ENCODE measurements at places on chromosomes 12 and 14.
A peak's percentile ranks its signal among the peaks of the same experiment; 100 is the strongest.

DNA sequence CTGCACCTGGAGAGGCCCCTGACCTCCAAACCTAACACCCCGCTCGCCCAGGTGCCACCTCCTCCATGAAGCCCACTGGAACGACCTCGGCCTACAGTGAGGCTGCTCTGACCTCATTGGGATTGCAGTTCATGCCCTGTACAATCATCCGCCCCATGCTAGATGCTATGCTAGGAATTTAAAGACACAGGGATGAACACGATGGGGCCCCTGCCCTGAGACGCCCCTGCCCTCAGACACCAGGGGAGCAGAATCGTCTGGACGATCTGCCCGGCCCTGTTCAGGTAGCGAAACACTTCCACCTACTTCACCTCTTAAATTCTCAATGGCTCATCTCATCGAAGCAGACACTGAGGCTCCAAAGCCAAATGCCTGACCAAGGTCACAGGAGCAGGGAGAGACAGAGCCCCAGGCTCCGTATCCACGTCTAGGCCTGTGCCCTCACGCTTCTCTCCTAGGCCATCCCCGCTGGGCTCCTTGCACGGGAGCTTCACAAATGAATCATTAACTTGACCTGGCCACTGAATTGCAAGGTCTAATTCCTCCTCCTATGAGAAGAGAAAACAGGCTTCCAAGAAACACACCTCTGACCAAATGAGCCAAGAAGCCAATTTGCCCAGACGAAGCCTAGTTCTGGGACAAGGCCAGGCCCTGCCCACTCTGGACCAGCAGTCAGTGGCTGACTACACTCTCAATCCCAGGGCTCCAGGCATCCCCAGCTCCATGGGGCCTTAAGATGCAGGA lies 35.2 kb downstream of the SCARB1 start:
- DNase-seq: no peak

- no peak for DNase-seq
Observed at GRCh38 chr14:67892466-67893100, 73.0 kb downstream of the RAD51B start.

DNA sequence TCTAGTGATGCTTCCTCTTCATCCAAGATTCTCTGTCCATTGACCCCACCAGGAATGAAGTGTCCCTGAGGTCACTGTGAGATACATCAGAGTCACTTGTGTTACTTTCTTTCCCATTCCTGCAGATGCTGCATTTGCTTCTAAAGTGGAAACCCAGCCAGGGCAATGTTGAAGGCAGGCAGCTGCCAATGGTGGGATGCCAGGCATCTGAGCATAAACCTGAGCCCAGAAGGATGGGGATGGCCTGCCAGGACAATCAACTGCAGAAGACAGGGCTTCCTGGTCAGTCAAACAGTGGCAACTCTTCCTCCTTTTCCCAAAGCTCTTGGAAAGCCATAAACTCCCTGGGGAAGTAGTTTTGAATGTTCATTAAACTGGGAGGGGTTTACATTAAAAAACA lies 178.0 kb upstream of the TMEM132C start:
- DNase-seq: no peak

DNA sequence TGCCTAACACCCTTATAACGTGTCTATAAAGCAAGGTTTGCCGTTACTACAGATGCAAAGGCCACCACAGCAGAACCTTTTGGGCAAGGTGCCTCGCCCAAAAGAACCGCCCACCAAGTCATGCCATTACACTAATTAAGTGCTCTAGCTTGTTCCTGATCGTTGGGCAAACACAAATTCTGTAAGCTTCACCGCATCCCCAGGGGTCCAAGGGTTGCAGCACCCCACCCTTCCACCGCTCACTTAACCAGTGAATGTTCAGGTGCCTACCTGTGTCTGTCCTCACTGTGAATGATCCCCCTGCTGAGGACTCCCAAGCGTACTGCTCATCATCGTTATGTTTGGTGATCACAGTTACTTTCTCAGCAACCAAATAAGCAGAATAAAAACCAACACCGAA lies 1.4 kb downstream of the HSP90AA1 start:
- DNase-seq: no peak

DNA sequence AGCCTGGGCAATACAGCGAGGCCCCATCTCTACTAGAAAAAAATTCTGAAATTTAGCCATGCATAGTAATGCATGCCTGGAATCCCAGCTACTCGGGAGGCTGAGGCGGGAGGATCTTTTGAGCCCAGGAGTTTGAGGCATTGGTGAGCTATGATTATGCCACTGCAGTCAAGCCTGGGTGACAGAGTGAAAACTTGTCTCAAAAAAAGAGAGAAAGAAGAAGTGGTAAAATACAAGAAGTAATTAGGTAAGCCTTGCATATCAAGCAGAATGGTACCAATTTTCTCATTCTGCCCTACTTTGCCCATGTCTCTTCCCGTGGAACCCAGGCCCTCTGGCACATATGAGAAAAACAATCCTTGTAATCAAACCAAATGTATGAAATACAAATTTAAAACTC lies 70.7 kb downstream of the SUSD6 start:
- no peak for DNase-seq

GRCh38 chr14:31051511-31051910 lies 25.3 kb upstream of the STRN3 start:
- DNase-seq: no peak

GRCh38 chr14:88256997-88257950 lies 65.8 kb downstream of the KCNK10 start:
- peak; percentile 22 for DNase-seq

DNA sequence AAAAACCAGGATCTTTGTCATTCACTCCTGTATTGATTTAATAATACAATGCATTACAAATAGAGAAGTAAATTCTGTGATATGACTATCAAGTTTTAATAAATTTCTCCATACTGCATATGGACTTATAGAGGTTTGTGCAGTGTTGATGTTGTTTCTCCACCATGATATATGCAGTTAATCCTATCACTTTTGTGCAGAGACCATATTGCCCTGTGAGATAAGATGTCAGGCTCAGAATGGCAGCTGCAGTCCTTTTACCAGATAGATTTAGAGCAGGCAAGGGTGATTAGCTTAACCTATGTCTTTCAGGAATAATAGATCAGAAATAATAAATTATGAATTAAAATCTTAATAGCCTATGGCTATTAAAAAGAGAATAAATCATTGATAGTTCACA lies 38.6 kb upstream of the KCNJ8 start:
- DNase-seq: no peak

DNA sequence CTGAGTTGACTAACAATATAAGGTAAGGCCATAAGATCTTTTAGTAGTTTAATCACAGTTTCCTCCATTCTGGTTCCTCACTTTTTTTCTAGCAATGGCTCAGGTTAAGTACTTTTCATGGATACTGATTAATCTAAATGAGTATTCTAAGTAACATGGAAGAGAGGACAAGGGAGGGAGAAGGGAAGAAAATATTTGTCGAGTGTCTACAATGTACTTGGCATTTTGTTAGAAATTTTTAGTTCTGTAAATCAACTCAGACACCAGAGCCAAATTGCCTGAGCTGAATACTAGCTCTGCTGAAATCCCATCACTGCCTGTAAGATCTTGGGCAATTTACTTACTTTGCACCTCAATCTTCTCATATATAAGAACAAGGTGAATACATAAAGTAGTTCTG lies 20.2 kb downstream of the RERG start:
- DNase-seq: no peak

- no peak for DNase-seq
Observed at GRCh38 chr14:63155511-63156185, 48.6 kb upstream of the RHOJ start.

DNA sequence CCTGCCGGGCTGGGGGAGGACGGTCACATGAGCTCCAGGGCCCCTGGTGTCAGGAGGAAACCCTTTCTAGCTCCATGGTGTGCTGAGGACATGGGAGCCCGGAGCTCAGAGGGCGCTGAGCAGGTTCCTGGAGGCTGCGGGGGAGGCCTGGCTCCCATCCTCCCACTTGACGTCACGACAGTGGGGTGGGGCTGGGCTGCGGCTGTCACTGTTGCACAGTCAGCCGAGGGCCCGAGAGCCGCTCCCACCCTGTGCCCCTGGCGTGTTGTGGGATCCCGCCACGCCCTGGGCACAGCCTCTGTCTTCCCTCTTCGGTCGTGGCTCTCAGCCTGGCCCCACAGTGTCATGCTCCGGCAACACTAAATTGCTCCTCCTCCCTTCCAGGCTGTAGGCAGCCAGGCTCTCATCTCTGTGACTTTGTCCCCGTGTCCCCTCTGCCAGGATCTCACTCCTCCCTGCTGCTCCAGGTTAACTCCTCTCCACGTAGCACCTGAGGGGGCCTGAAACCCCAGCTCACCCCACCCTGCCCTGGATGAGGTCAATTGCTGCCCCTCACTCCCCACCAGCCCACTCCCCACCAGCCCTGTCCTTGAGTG lies 33.0 kb downstream of the BEGAIN start:
- no peak for DNase-seq

DNA sequence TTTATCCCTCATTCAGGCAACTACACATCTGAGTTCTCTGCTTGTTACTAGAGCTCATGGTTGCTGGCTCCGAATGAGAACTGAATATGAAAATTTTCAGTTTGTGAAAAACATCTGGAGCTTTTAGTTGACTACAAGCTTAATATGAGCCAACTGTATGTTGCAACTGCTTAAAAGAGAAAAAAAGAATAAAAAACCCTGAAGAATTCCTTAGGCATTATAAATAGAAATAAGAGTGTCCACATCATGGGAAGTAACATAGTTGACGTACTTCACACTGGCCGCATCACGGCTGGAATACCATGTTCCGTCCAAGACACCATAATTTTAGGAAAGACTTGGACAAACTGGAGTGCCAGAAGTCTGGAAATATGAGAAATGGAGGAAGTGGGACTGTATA lies 57.9 kb downstream of the PDE3A start:
- no peak for DNase-seq

GRCh38 chr12:42091769-42092168 lies 52.9 kb downstream of the GXYLT1 start:
- DNase-seq: no peak

DNA sequence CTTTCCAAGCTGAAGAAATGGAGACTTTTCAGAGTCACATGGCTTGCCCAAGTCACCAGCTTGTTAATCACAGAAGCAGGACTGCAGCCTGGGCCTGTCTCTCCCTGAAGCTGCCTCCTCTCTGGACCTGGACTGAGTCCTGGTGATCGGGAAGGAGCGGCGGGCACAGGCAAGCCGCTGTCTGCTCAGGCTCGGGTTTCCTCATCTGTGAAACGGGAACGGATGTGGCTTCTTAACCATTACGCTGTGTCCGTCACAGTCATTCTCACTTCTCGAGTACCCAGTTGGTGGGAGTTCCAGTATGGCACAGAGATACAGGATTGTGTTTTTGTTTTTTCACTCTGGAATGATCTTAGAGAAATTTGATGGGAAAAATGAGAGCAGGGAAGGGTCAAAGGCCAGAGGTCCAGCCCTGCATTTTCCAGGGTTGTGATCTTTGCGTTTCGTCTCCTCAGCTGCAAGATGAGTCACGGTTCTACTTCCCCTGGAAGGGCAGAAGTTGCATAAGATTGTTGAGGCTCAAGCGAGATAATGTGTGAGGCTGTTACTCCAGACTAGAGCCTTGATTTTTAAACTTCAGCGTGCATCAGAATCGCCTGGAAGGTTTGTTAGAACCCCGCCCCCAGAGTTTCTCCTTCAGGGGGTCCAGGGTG lies 7.6 kb upstream of the LRTM2 start:
- peak; percentile 40 for DNase-seq

DNA sequence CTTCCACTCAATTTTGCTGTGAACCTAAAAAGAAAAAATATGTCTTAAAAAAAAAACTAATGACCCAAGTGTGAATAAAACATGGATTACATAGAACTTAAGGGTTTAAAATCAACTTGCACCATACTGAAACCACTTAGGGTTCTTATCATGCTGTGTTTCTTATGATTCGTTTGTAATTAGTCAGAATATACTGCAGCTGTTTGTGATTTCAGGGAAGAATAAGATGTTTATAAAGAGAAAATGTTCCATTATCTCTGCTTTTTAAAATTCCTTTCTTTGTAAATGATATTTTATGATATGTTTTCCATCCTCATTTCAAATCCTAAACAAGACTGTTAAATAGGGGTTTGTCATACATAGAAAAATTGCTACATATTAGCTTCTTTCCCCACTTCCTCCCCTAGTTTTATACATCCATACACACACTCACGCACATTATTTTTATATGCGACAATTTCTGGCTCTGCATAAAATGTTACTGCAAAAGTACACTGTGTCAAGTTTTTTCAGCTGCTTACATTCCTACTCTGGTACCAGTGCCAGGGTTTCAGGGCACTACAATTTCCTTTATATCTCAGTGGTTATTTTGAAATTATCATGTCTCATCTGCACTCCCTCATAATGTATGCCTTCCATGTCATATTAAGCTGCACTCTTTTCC lies 275.2 kb upstream of the GARIN6 start:
- no peak for DNase-seq

- DNase-seq: no peak
Observed at GRCh38 chr12:71075743-71076142, 82.1 kb downstream of the TSPAN8 start.

- no peak for DNase-seq
Observed at GRCh38 chr14:94129758-94130414, 482 bp upstream of the IFI27L2 start.

- no peak for DNase-seq
Observed at GRCh38 chr14:58755031-58755925, 117.5 kb downstream of the DACT1 start.

DNA sequence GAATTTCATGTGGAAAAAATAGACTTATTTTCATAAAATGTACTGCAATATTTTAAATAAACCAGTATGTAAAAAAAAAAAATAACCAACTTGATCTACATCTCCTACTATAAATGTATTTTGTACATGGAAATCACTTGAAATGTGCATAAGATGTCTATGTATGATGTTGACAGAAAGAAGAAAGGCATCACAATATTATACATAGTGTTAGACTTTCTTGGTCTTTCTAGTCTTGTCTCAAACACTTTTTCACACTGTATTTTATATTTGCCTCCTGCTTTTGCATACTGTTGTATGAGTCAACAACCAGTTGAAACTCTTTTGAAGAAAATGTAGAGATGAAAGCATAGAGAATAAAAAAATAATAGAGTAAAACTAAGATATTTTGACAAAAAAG lies 352.4 kb upstream of the MGAT4C start:
- no peak for DNase-seq

GRCh38 chr12:124233846-124234640 lies 60.9 kb upstream of the RFLNA start:
- no peak for DNase-seq

- no peak for DNase-seq
Observed at GRCh38 chr14:68676511-68676943, 116.3 kb downstream of the ZFP36L1 start.

DNA sequence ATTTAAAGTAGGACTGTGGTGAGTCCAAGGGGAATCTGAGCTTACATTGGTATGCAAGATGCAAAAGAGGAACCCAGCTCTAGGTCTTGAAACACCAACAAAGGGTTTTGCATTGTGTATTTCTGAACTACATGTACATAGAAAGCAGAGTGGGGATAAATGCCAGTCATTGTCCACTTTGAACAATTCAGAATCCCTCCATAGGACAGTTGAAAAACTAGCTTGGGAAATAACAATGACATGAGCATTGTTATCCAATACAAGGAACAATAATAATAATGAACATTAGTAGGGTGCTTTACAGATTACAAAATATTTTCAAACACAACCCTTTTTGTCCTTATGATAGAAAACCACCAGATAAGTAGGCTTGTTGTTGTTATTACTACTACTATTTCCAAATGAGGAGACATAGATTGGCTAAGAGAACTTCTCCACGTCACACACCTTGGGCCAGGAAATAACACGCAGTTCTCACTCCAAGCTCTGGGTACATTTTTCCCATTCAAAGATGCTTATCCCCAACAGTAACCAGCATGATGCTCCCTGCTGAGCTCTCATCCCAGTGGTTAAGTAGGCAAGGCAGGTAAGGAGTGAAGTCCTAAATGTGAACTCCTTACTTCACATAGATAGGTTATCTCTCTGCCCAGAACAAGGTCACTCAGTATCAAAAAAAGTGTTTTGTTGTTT lies 51.7 kb upstream of the RASSF8 start:
- DNase-seq: no peak
